ENCODE measurements at places on chromosomes 12 and 14.

DNA sequence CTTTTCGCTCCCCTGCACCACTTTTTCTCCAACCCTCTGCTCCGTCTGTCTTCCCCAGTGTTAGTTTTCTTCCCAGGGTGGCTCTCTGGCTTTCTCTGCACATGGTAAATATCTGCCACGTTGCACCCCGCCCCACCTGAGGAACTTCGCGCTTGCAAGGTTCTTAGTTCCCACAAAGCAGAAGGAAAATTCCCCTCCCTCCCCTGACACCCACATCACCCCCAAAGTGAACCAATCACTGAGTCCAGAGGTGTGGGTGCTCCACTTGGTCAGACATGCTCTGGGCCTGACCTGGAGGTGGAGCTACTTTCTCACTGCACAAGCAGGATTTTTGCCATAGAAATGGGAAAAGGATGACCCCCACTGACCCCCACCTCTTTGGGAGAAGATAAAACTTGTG, 415.0 kb downstream of the FUT8 start:
- DNase-seq: no peak

GRCh38 chr12:52600475-52600874, 788 bp downstream of the KRT72 start:
- DNase-seq: no peak

DNA sequence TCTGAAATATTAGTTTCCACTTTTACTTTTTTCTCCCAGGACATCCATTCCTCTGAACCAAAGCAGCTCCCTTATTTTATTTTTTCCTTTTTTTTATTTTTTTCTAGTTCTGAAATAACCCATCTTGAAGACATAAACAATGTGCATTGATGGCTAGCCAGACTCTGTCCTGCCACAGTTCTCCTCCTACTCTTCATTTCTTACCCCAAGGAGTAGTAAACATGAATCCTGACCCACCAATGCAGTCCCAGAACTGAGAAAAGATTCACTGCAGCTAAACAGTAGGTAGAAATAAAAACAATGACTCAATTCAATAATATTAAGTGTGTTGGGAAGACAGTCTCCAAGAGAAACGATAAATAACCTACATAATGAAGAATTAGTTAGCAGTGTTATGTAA, 65.7 kb upstream of the NOVA1 start:
- DNase-seq: no peak

- DNase-seq: no peak
Measured at GRCh38 chr14:22519877-22520685, 68.9 kb downstream of the DAD1 start.

DNA sequence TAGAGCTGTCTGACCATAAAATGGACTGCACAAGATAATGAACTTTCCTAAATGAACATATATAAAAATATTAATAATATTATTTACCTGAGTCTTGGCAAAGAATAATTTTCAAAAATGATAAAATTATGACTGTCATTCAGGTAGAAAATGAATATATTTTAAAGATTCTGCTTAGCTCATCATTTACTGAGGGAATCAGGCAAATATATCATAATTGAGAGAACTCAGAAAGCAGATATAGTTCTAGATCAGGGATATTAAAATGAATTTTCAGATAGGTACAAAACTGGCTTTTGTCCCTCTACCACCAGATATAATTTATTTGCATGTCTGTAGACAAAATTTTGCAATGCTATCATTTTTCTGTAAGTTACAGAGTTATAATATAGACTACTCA, 86.1 kb upstream of the CPM start:
- no peak for DNase-seq

GRCh38 chr12:105235281-105235731, 668 bp downstream of the APPL2 start:
- peak; percentile 6 for DNase-seq

GRCh38 chr12:39064708-39065107, 159.3 kb upstream of the CPNE8 start:
- DNase-seq: no peak

DNA sequence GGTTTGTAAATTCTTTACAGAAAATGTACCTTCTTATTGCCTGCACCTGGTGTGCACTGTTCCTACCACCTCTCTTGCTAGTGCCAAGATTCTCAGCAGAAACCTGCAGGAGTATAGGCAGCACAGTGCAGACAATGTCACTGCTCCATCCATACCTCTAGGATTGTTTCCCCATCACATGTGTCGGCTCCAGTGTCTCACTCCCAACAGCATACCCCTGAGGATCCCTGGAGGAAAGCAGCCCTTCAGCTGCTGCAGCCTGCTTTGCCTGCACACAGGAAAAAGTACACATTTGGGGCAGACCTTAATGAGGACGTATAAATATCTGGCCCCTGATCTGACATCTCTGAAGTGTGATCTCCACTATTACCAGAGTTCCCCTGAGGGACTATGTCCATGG, 235.5 kb downstream of the MDGA2 start:
- no peak for DNase-seq

DNA sequence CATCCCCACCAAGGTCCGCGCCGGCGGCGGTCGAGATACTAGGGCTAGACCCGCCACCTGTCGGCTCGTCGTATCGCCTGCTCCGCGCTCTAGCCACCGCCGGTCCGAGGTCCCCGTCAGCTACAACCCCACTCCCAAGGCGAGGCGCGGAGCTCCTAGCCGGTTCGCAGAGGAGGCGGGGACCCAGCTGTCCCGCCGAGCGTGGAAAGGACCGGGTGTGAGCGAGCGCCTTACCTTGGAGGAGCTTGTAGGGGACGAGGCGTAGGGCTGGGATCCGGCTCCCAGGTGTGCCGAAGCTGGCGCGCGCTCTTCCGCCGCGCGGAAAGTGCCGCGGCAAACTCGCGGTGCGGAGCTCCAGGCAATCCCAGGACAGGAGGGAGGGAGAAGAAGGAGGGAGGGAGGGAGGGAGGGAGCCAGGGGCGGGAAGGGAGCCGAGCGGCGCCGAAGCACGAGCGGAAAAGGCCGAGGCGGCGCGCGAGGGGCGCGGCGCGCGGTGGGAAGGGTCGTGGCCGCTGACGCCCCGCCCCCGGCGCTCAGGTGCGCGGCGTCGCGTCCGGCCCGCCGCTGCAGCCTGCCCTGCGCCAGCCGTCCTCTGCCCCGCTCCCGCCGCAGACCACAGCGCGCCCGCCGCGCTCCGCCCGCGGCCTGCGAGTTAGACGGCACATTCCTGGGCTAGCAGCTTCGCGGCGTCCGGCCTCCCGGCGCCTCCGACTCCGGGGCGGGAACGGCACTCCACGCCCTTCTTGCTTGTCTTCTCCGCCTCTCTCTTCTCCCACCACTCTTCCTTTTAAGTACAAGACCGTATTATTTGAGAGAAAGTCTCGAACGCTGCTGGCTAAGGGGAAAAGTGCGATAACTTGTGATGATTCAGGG, at the start of gene PAWR:
Gene PAWR, minus strand, starts transcription at position 327 of the 873 bp plus-strand sequence. CDS start 720 bp downstream, outside the sequence.
- DNase-seq: no peak

GRCh38 chr12:74626397-74626796, 88.8 kb downstream of the ATXN7L3B start:
- DNase-seq: no peak

DNA sequence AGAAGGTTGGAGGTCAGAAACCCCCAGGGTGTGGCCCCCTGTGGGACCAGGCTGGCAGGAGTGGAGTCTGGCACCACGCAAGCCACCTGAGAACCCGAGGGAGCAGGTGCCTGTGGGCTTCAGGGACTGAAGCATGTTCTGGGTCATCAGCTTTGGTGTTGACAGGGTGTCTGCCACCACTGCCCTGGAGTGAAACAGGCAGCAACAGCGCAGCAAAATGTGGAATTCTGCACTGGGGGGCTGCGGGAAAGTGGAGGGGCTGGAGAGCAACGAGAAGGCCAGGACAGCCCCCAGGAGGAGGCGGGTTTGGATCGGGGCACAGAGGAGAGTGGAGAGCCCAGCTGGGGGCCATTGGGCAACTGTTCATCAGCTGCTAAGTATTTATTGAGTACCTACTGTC, 15.9 kb downstream of the PHETA1 start:
- no peak for DNase-seq

DNA sequence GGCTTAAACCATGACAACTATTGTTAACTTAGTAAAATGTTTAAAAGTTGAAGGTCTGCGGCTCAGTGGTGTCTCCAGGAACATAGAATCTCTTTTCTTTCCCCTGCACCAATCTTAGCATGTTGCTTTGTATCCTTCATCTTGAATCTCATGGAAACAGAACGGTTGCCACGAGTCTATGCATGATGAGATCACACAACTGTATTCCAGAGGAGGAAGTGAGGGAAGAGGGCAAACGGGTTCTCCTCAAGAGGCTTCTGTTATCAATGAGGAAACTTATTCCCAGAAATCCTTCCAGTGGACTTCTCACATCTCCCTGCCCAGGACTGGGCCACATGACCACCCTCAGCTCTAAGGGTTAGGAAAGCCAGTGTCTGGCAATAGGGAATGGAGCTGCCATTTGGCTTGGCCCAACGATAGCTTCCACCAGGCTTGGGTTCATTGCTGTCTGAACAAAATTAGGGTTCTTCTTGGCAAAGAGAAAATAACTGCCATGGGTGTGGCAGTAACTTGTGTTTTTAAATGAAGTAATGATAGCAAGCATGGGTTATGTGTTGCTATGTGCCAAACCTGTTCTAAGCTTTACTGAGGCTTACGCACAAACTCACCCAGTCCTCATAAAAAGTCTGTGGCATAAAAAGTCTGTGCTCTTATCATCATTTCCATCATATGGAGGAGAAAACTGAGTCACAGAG, 17.4 kb downstream of the PLXNC1 start:
- DNase-seq: no peak

DNA sequence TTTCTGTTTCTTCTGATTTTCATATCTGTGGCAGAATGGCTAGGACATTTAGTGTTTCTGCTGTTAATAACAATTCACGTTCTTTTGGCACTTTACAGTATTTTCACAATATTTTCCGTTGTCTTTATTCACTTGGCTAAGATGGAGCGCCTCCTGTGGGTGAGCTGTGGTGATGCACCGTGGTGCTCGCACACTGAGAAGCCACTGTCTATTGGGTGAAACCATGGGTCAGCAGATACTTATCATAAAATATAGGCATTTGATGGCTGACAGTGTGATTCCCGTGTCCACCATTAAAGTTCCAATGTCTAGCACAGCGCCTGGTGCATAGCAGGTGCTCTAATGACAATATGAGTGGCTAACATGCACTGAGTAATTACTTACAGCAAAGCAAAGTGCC, 141.8 kb downstream of the VRK1 start:
- no peak for DNase-seq

Measured in CD14-positive monocyte (primary cell).